ENCODE measurements at places on chromosomes 5 and 9.

DNA sequence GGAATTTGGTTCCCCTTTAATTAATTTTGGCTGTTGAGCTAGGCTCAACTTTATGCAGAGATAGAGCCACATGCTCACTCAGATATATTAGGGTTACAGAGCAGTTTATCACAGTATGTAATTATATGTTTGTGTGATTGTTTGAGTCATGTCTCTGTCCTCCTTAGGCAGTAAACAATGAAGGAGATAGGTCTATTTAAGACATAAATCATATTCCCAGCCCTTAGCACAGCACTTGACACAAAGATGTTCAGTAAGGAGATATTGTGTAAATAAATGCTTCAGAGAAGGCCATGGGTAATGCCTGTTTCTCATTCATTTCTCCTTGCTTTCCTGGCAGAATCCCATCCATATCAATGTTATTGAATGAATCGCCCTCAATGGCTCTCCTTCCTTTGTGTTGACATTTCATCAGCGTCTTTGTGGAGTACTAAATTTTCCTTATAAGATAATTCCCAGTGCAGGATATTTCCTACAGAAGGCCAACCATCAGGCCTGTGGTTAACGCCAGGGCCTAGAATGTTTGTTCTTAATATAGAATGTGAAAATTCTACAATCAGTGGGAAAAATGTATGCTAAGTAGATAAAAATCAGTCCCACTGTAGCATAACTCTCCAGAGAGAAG lies 408.0 kb downstream of the EBF1 start:
- DNase-seq = no peak

DNA sequence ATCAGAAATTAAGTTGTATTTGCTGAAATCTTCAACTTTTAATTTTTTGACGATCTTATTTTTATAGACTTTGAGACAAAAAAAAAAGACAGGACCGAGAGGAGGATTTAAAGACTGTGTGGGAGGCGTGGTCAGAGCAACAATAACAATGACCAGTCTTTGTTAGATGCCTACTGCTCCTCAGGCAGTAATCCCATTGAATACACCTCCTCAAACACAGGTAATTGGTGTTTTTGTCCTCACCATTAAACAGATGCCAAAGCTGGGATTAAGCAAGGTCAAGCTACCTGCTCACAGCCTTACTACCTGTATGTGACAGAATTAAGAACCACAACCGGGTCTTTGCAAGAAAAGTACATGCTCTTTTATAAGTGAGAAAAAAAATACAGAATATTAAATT lies 233.3 kb upstream of the GRAMD2B start:
- DNase-seq = no peak

- DNase-seq = no peak
Measured at GRCh38 chr5:54388409-54388808, 67.1 kb upstream of the HSPB3 start.

- no peak for DNase-seq
Measured at GRCh38 chr5:84647581-84647980, 262.9 kb upstream of the EDIL3 start.

DNA sequence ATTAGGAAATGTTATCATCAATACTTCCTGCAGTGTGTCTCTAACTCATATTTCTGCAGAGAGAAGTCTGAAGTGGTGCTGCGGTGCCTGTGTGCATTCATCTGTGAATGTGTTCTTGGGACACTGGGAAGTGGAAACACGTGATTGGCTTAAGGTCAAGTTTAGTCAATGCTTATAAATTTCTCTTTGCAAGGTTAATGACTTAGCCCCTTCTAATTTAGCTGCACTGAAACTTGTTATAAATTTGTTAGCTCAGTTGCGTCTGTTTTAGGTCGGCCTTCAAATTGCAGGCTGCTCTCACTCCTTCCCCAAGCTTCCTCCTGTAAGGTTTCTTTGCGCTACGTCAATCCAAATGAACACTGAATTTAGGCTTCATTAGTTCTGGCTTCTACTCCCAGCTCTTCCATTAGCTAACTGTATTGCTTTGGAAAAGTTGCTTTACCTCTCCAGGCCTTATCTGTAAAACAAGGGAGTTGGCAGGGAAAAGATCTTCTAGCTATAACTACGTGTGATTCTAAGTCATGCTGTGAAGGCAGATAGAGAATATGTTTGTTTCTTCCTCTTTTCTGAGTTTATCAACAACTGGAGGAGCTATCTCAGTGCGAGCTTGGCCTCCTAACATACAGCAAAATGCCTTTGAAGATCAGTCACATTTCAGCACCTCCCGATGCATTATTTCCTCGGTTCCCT lies 341.8 kb downstream of the NFIB start:
- no peak for DNase-seq

Data from stimulated activated CD8-positive, alpha-beta memory T cell treated with anti-CD3 and anti-CD28 coated beads, Interleukin-4, amount 100 ng/mL, for 4 hours (primary cell).